IMR-90 (cell line): ENCODE measurements at places on chromosomes 13 and 19. TPM values are rescaled to one million over a fixed set of nuclear protein-coding genes. Genes with fewer than 3 reads are reported as not detected.

DNA sequence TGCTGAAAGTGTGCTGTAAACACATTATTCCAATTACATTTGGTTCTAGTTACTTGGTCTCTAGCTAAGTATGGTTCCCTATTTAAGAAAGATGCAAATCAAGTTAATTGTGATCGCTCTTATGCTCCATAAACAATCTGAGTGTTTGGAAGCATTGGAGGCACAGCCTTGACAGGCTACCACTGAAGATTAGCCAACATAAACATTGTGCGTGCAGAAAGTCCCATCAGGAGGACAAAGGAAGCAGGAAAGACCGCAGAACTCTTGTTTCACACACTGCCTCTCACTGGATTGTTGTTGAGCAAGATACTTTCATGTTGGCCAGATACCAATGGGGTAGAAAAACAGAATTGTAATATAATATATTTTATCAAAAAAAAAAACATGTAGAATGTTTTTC is 814.4 kb downstream of the EFNB2 start:
- H3K4me1 ChIP-seq = no peaks in the 10 kb centered on the region
- no peaks in the 10 kb centered on the region for H3K27me3 ChIP-seq
- no peaks in the 10 kb centered on the region for H3K36me3 ChIP-seq
- no peak overlapping the region for H3K4me3 ChIP-seq

DNA sequence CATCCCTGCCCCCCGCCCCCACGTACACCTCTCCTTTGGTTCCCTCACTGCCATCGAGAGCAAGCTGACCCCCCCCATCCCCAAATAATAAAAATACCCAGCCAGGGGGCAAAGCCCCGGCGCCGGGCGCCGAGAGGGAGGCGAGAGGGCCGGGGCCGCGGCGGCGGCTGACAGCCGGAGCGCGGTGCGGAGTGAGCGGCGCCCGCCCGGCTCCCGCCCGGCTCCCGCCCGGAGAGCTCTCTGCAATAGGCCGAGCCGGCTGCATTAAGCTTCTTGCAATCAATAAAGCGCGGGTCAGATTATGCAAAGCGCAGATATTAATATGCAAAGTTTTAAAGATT is 40.9 kb downstream of the DEDD2 start:
- no peak overlapping the region for H3K27ac ChIP-seq
- no peaks in the 10 kb centered on the region for H3K36me3 ChIP-seq
- peak overlapping the region; percentile 64 for H3K4me3 ChIP-seq
- H3K4me1 ChIP-seq = peaks cover 2% of the 10 kb centered on the region; the same call in 1 of the 2 replicates
- peaks cover 81% of the 10 kb centered on the region for H3K27me3 ChIP-seq

GRCh38 chr13:73572824-73573223 is 514.0 kb downstream of the KLF5 start:
- DNase-seq = no peak
- no peaks in the 10 kb centered on the region for H3K4me1 ChIP-seq
- no peaks in the 10 kb centered on the region for H3K27me3 ChIP-seq
- H3K36me3 ChIP-seq = no peaks in the 10 kb centered on the region
- no peak overlapping the region for H3K27ac ChIP-seq

DNA sequence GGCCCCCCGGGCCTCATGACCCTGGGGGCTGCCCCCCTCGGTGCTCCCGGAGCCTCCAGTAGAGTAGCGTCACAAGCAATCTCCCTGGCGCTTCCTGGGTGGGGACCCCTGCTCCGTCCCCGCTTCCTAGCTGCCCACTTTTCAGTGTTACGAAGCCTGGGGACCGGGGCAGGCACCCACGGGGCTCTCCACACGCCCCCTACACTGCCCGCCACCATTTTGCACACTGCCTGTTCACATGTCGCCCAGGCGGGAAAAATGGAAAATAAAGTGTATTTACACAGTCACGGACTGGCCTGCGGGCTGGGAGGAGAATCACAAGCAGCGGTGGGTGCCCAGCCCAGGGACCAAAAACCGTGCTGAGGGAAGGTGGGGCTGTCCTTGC is 9.5 kb downstream of the PRR36 start:
- DNase-seq = no peak
- no peak overlapping the region for H3K27ac ChIP-seq

DNA sequence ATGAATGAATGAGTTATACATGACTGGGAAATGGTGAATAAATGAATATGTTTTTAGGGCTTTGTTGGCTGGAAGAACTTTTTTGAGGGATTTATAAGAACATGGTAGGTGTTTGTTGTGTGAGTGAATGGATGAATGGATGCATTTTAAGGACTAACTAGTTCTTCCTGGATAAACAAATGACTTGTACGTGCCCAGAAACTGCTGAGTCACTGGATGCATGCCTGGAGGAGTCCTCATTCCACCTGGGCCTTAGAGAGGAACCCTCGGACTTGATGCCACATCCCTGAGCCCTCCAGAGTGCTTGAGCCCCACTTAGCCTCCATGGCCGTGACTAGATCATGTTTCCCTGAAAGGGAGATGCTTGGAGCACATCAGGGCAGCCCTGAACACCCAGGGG is 153.4 kb downstream of the DPF1 start:
- H3K4me1 ChIP-seq = peaks cover 10% of the 10 kb centered on the region
- no peaks in the 10 kb centered on the region for H3K27me3 ChIP-seq
- H3K4me3 ChIP-seq = no peak overlapping the region
- H3K27ac ChIP-seq = peak overlapping the region; percentile 86
- no peaks in the 10 kb centered on the region for H3K36me3 ChIP-seq

GRCh38 chr19:45168767-45169351 is 8.1 kb upstream of the NKPD1 start:
- DNase-seq = no peak
- no peak overlapping the region for H3K27ac ChIP-seq
- H3K4me1 ChIP-seq = peaks cover 4% of the 10 kb centered on the region
- H3K36me3 ChIP-seq = no peaks in the 10 kb centered on the region

The PAF1 gene
- total RNA-seq = 45.7 and 57.8 TPM in 2 replicates
